Fibroblast of villous mesenchyme (primary cell): ENCODE measurements at places on chromosomes 16 and 17. TPM values are rescaled to one million over a fixed set of nuclear protein-coding genes. Genes with fewer than 3 reads are reported as not detected.

KIF18B gene
- 3.9 and 5.2 TPM in 2 replicates for total RNA-seq

DNA sequence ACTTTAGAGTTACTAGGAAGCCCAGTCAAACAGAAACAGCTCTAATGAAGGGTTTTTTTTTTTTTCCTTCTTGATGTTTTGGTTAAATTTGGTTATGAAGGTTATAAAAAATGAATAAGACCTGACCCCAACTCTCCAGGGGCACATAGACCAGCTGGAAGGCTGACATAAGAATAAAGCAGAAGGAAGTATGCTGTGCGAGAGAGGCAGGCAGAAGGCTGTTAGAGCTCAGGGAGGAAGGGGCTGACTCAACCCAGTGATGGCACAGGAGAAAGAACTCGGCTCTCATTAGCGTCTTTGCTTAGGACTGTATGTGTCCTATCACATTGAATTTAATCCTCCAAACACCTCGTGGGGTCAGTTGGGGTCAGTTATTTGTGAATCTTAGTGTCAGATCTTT is 474.6 kb downstream of the PMP22 start:
- DNase-seq: no peak

GRCh38 chr17:54085934-54086333 is 263.2 kb downstream of the KIF2B start:
- no peak for DNase-seq

DNA sequence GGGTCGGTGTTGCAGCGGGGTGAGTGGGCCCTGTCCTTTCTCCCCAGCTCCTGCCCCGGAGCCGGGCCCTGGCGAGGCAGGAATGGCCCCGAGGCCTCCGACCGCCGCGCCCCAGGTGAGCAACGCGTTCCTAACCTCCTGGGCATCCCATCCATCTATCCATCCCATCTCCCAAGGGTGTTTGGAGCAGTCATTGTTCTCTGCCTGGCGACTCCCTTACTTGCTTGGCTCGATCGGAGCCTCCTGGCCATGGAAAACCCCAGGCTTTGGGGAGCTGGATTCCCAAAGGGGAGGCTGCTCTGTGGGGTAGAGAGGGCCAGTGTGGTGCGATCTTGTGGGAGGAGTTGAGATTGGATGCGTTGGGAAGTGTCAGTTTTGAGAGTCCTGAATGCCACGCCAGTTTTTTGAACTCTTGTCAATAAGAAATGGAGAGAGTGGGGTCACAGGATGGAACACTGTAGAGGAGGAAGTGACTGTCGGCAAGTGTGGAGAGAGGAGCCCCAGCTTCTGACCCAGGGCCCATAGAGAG is 684 bp downstream of the ZFP90 start:
- no peak for DNase-seq

DNA sequence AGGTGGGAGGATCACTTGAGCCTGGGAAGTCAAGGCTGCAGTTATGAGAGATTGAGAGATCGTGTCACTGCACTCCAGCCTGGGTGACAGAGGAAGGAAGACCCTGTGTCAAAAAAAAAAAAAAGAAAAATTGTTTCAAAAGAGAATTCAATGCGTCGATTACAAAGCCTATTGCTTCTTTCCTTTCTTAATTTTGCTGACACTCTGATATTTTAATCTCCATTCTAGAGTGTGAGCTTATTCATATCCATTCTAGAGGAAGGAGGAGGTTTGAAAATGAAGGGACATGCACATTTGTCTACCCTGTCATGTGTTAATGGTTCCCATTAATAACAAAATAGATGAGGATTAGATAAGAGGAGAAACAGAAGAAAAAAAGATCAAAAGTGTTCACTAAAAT is 63.1 kb downstream of the PCTP start:
- DNase-seq: no peak

GRCh38 chr16:82083710-82084353 is 48.8 kb downstream of the HSD17B2 start:
- no peak for DNase-seq

DNA sequence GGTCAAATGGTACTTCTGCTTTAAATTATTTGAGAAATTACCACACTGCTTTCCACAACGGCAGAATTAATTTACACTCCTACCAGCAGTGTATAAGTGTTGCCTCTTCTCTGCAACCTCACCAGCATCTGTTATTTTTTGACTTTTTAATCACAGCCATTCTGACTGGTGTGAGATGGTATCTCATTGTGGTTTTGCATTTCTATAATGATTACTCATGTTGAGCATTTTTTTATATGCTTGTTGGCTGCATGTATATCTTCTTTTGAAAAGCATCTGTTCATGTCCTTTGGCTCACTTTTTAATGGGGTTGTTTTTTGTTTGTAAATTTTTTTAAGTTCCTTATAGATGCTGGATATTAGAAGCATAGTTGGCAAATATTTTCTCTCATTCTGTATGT is 446.7 kb downstream of the PMP22 start:
- no peak for DNase-seq

DNA sequence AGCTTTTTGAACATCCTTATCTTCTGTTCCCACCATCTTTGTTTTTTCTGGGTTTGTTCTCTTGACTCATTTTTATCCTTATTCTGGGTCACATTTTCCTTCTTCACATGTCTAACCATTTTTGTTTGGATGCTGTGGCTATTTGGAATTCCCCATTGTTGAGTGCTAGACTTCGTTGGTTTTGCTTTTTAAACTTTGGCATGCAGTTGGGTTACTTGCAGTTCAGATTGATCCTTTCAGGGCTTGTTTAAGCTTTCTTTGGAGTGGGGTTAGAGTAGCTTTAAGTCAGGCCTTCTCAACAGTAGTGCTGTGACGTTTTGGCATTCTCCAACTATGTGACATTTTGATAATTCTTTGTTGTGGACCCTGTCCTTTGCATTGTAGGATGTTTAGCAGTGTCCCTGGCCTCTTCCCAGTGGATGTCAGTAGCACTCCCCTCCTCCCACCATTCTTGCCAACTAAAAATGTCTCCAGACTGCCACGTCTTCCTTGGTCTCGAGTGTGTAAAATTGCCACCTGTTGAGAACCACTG is 21.1 kb downstream of the PRMT7 start:
- peak; percentile 69 for DNase-seq

DNA sequence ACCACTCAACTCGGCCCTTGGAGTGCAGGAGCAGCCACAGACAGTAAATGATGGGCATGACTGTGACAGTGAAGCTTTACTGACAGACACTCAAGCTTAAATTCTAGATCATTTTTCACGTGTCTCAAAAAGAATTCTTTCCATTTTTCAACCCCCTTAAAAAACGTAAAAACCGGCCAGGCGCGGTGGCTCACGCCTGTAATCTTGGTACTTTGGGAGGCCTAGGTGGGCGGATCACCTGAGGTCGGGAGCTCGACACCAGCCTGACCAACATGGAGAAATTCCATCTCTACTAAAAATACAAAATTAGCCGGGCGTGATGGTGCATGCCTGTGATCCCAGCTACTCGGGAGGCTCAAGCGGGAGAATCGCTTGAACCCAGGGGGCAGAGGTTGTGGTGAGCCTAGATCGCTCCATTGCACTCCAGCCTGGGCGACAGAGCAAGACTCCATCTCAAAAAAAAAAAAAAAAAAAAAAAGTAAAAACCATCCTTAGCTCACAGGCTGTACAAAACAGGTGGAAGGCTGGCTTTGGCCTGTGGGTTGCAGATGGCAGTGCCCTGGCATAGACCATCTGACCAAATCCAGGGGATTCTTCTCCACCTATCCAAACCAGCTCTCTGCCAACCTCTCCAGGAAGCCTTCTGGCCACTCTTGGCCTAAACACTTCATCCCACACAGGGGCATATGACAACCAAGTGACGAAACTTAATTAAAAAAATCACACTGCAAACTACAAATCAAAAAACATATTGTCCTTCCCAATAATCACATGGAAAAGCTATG is 18.3 kb downstream of the TBC1D16 start:
- no peak for DNase-seq

SSH2 gene
- 16.1 and 19.0 TPM in 2 replicates for total RNA-seq

DNA sequence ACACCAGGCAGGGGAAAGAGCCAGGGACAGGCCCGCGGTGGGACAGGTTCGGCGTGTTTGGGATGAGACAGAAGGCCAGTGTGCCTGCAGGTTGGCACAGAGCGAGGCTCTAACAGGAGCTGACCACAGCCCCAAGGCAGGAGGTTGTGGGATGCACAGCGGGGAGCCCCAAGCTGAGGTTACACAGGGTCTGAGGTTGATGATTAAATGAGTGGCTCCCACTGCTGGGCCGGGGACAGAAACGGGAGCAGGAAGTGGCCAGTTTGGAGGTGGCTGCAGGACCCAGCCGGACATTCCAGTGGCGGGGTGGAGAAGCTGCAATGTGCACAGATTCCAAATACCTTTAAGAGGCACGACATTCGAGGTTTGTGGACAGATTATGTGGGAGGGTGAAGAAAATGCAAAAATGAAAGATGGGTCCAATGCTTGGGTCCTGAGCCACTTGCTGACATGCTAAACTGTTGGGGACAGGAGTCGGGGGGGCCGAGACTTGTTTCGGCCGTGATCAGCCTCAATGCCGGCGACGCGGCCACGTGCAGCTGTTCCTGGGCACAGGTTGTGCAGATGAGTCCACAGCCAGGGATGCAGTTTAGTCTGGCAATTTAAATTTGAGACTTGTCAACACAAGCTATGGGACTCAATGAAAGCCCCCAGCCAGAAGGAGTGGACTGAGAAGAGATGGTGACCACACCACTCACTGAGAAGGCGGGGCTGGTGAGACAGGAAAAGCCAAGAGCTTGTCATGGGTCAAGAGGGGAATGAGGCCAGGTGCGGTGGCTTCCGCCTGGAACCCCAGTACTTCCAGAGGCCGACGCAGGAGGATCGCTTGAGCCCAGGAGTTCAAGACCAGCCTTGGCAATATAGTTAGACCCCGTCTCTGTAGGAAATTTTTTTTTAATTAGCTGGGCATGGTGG is 8.7 kb downstream of the ENPP7 start:
- no peak for DNase-seq

DNA sequence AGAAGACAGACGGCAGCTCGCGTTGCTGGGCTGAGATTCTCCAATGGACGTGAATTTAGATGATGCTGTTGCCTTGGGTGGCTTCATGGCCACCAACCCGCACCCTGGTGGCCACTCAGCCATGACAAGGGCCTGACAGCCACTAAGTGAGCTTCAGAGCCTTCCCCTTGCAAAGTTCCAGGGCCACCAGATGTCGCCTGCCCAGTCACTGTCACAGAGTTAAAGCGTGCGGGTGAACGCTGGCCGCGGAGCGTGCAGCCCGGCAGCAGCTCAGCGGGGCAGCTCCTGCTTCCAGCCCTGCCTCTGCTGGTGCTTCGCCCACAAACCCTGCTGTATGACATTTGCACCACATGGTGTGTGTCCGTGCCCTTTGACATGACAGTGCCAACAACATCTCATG is 13.3 kb upstream of the KREMEN2 start:
- no peak for DNase-seq

- no peak for DNase-seq
These were observed 5.9 kb upstream of the KPNA2 start for GRCh38 chr17:68029512-68030215.

SPEM1 gene
- total RNA-seq: not detected in 2 replicates

GRCh38 chr17:81396278-81396721 is 1.0 kb downstream of the BAHCC1 start:
- DNase-seq: no peak

GRCh38 chr17:45345554-45346215 is 28.9 kb upstream of the MAP3K14 start:
- peak; percentile 99 for DNase-seq
